CD4-positive, alpha-beta T cell (primary cell): ENCODE measurements at places on chromosomes 13 and 19. TPM values are rescaled to one million over a fixed set of nuclear protein-coding genes. Genes with fewer than 3 reads are reported as not detected.
A peak's percentile ranks its signal among the peaks of the same experiment; 100 is the strongest.

DNA sequence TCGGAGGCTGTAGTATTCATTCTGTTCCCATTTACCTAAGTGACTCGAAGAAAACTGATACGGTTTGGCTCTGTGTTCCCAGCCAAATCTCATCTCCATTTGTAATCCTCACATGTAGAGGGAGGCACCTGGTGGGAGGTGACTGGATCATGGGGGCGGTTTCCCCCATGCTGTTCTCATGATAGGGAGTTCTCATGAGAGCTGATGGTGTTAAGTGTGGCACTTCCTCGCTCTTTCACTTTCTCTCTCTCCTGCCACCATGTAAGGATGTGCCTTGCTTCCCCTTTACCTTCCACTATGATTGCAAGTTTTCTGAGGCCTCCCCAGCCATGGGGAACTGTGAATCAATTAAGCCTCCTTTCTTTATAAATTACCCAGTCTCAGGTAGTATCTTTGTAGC lies 23.5 kb downstream of the SLAIN1 start:
- no peak for DNase-seq

DNA sequence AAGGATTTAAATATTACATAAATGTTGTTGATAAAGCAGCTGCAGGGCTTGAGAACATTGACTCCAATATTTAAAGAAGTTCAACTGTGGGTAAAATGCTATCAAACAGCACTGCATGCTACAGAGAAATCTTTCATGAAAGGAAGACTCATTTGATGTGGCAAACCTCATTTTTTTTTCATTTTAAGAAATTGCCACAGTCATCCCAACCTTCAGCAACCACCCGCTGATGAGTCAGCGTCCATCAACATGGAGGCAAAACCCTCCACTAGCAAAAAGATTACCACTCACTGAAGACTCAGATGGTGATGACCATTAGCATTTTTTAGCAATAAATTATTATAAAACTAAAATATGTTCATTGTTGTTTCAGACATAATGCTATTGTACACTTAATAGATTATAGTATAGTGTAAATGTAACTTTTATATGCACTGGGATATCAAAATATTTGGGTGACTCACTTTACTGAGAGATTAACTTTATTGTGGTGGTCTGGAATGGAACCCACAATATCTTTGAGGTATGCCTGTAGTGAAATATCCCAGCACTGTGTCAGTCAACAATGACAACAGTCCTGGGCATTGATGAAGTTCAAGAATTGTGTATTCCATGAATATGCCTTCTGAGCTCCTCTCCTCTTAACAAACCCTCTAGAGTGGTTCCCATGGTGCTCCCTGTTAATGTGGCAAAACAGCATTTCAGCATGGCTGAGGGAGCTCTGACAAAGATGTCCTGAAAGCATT lies 52.4 kb upstream of the SOX21 start:
- no peak for DNase-seq

FPR2 gene
- not detected for total RNA-seq

CLIP3 gene
- total RNA-seq = 0.85 TPM

GRCh38 chr19:4089400-4089908 lies 22.8 kb upstream of the ZBTB7A start:
- peak; percentile 35 for DNase-seq

- no peak for DNase-seq
Measured at GRCh38 chr13:33050161-33050560, 33.9 kb downstream of the KL start.

SLAIN1 gene
- 42.5 TPM for total RNA-seq

DNA sequence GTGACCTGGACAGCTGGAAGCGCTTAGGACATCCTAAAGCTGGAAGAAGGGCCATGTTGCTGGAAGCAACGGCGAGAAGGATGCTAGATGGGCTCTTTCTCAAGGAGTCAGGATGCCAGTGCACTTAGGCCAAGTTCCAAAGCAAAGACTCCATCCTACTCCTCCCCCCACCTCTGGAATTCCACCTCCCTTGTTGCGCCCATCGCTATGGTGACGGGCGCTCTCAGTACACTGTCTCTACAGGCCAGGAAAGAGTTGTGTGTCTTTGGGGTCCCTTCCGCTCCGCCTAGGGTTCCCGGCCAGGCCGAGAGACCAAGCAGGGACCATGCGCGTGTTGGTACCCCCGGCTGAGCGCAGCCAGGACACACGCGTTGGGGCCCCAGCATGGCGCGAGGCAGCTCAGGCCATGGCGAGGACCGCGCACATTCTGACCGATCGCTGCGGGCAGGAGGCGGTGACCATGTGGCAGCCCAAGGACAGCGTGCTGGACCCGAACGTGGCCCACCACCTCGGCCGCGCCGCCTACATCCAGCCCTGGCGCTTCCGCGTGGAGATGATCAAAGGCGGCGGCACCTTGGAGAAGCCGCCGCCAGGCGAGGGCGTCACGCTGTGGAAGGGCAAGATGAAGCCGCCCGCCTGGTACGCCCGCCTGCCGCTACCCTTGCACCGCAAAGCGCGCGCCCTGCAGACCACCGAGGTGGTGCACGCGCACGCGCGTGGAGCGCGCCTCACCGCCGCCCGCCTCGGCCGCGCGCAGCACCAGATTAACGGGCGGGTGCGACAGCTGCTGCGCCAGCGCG lies 31.0 kb upstream of the SLC1A6 start:
- no peak for DNase-seq
